ENCODE measurements at places on chromosomes 3 and 15.

GRCh38 chr3:46987319-46987742 lies 7.9 kb downstream of the NBEAL2 start:
- no peak for DNase-seq

DNA sequence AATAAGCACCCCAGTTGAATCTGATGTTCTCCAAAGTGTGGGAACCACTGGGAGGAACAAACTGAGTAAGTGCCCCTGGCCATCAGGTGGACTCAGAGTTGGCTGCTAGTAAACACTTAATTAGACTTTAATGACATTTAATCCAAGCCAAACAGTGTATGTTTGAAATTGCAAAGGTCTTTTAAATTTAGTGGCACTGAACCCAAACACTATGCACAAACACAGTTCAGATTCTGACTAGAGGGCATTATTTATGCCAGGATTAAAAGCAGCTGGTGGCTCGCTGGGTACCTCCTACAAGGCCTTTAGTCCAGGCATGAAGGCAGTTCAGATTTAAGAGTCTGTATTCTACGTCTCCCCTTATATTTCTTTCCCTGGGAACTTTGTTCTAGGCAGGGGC lies 264.8 kb downstream of the CLSTN2 start:
- no peak for DNase-seq

DNA sequence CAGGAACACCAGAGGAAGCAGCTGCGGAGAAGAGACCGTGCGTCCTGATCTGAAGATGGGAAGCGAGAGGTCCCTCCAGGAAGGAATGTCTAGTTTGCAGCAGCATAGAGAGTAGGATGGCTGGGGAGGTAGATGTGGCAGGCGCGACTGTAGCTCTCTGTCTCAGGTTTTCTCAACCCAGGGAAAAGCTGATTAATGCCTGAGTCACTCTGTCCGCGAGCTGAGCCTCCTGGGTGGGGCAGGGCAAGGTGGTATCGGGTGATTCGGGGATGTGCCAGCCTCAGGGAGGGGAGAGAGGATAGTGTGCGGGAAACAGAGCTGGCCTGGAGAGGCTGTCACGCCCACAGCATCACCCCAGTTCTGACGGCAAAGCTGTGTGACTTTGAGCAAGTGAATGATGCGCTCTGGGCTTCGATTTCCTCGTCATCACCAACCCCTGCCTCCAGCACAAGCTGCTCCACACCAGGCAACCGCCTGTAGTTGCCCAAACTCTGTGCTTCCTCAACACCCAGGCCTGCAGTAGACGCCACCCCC lies 28.4 kb downstream of the CPN2 start:
- DNase-seq: peak; percentile 57

GRCh38 chr15:78079298-78080087 lies 2.0 kb upstream of the TBC1D2B start:
- no peak for DNase-seq

DNA sequence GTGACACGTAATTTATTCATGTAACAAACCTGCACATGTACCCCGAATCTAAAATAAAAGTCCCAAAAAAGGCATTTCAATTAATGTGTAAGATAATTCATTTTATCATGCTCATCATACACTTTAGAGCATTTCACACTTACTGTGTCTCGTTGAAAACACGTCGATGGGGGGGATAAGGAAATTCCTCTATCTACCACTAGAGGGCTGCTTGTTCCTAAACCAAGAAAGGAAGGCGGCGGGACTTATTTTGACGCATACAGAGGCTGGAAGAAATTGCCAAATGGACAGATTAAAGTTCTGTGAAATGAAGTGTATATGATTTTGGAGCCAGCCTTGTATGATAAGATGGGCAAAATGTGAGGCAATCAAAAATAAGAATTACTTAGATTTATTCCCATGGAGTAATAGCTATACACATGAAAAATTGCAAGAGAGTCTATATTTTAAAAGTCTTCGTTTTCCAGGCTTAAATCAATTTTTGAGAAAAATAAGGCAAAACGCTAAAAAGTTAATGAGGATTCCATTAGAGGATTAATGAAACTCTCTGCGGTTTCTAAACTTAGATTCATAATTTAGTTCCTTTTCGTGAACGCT lies 346.8 kb downstream of the CNTN3 start:
- DNase-seq: peak; percentile 65

- DNase-seq: peak; percentile 46
These were observed 250.5 kb downstream of the UACA start for GRCh38 chr15:70512772-70513362.

DNA sequence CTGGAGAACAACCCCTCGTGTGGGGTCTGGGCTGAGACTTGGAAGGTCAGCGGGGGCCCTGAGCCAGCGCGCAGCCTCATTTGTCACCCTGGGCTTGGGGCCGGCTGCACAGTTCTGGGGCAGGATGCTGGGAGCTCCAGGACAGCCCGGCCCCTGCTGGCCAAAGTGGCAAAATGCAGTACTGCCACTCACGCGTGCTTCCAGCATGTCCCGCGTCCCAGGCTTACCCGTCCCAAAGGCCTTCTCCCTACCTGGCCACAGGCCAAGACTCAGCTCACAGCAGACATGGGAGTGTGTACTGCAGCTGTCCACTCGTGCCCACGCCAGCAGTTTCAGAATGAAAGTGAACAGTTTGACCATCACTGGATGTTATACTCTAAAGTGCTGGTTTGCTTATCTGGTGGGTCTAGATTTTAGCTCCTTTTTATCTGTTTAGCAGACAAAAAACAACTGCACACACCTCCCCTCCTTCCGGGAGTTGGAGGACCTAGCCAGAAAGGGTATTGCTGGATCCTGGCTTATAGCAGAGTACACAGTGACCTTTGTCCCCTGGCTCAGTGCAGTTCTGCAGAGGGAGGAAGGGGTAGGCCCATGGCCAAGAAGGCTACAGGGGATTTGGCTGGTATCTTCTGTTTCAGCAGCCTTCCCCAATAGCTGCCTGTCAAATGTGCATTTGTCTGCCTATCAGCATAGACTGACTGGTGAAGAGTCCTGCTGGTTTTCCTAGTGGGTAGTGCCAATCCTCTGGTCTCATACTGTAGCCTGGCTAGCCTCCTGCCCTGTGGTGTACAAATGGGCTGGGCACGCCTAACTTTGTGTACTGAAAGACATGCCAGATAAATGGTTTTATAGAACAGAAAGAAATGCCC lies 23.2 kb upstream of the IP6K2 start:
- peak; percentile 72 for DNase-seq

DNA sequence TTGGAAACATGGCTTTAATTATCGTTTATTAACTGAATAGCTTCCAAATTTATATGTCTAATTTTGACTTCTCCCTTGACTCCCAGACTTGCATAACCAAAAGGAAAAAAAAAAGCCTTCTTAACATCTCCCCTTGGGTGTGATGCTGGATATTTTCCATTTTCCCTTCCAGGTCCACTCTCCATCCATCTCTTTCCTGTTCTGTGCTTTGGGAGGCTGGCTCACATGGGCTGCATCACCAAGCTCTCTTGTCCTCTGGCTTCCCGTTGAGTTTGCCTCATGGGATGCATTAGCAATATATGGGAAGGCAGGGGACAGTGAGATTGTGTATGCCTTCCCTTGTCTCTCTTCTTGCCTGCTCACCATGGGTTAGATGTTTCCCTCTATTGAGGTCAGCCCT lies 77.8 kb upstream of the FAM98B start:
- DNase-seq: no peak

- DNase-seq: no peak
These were observed 8.0 kb downstream of the MUC13 start for GRCh38 chr3:124926426-124927101.

- no peak for DNase-seq
These were observed 325.0 kb downstream of the FOXP1 start for GRCh38 chr3:71258526-71258925.

GRCh38 chr3:37862903-37863815 lies 1.5 kb downstream of the CTDSPL start:
- DNase-seq: no peak

GRCh38 chr3:50356553-50356952 lies 2.8 kb downstream of the TMEM115 start:
- DNase-seq: no peak

DNA sequence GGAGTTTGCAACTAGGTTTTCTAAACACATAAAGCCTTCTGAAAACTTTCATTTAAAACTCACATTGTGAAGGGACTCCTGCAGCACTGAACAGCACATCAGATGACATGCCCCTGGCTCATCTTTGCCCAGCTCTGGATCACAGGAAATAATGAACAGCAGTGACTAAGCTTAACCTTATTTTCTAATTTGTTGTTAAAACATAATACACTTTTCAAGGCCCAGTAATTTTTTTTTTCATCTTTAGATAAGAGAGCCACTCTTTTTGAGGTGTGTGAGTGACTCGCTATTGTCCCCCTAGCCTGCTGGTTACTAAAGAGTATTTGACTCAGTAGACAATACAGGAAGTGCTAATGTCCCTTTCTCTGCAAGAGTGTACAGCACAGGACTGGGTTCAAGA lies 204.0 kb downstream of the OSBPL10 start:
- no peak for DNase-seq

- peak; percentile 59 for DNase-seq
These were observed 155.9 kb upstream of the CNTN4 start for GRCh38 chr3:1942781-1943180.

- DNase-seq: no peak
These were observed 363.6 kb downstream of the NLGN1 start for GRCh38 chr3:173761161-173761560.

DNA sequence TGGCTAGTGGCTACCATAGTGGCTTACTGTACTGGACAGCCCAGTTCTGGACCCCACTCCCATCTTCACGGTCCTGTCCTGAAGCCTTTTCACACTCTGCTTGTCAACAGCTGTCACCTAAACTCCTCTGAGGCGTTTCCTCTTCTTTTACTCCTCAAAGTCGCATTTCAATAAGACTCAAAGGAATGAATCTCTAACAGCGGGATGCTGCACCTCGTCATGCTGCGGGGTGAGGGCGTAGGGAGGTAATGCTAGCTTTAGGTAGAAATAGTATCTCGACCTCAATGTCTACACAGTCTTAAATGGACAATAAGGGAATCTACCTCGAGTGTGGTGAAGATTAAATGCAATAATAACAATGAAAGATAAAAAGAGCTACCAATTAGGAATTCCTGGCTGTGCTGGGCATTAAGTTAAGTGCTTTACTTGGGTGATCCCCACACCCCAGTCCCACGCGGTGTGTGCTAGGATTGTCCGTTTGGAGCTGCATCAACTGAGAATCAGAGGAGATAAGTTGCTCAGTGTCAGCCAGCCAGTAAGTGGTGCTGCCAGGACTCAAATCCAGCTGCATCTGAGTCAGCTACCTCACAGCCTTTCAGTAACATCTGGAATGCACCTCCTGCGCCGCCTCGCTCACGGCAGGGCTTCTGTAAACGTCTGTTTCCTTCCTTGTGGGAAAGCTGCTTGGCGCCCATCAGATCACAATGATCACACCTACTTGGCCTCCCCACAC lies 14.0 kb downstream of the PLA2G4D start:
- no peak for DNase-seq

DNA sequence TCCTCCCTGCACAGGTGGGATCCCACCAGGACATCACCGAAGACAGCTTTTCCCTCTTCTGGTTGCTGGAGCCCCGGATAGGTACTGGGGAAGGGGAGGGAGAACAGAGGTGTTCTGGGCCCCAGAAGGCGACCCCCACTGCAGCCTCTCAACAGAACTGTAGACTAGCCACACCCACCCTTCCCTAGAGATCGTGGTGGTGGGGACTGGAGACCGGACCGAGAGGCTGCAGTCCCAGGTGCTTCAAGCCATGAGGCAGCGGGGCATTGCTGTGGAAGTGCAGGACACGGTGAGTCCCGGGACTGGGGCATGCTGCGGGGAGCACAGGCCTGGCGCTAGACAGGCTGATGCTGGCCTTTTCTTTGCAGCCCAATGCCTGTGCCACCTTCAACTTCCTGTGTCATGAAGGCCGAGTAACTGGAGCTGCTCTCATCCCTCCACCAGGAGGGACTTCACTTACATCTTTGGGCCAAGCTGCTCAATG lies 809 bp downstream of the NDUFAF3 start:
- no peak for DNase-seq

DNA sequence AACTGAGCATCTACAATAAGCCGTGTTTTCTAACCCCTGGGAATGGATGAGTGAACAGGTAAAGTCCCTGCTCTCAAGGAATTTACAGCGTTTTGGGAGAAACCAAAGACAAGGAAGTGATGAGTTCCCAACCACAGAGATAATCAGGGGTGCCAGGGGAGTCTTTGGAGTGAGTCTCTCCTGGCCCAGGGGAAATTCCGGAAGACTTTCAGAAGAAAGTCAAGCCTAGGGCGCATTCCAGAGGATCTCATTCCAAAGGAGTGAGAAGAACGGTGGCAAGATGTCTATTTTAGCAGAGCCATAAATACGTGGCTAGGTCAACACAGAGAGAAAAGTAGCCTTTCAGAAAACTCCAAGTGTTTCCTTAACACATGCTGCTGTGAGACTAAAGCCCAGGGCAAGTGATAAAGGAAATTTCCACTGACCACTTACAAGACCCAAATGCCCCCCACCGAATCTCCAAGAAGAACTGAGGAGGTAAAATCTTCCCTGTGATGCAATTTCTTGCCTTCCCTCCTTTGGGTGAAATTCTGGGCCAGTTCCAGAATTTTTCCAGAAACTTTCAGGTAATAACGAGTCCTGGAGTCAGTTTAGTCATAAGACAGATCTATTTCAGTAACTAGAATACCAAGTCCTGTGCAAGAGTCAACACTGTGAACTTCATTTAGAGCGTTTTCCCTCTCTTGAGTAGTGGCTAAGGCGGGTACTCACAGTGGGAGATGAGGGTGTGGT lies 437.4 kb downstream of the NR2F2 start:
- DNase-seq: no peak

GRCh38 chr3:142660893-142661292 lies 62.9 kb upstream of the TRPC1 start:
- no peak for DNase-seq

GRCh38 chr15:32030795-32031194 lies 480 bp downstream of the CHRNA7 start:
- no peak for DNase-seq

GRCh38 chr3:31802981-31803740 lies 177.9 kb downstream of the OSBPL10 start:
- DNase-seq: no peak

Measured in fibroblast of skin of scalp (primary cell).